ENCODE measurements at places on chromosomes 2 and 18.
A peak's percentile ranks its signal among the peaks of the same experiment; 100 is the strongest.

GRCh38 chr2:75602724-75603342 lies 42.1 kb upstream of the EVA1A start:
- peak; percentile 82 for DNase-seq

- DNase-seq: peak; percentile 21
Measured at GRCh38 chr18:12410081-12410481, 2.4 kb downstream of the PRELID3A start.

- DNase-seq: no peak
Measured at GRCh38 chr2:70743677-70744076, 24.3 kb downstream of the ADD2 start.

- no peak for DNase-seq
Measured at GRCh38 chr18:32698153-32698552, 74.7 kb downstream of the KLHL14 start.

- no peak for DNase-seq
Measured at GRCh38 chr2:12177455-12178288, 431.2 kb downstream of the LPIN1 start.

- no peak for DNase-seq
Measured at GRCh38 chr2:224969633-224970260, 72.5 kb downstream of the DOCK10 start.

- no peak for DNase-seq
Measured at GRCh38 chr2:219954331-219954730, 326.9 kb downstream of the SLC4A3 start.

DNA sequence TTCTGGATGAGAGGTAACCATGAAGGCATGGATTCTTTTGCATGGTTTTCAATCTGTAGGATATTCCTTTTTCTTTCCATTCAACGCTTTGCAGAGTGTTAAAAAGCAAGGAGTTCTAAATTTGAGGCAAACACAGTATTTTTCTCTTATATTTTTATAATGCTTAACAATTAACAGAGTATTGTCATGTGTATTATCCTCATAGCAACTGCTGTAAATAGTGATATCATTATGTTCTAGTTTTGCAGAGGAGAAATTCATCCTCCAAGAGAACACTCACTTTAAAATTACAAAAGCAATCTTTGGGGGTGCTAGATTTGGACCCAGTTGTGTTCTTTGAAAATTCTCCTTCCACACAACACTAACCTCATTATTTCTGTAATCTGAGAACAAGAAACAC lies 58.7 kb downstream of the RDH14 start:
- no peak for DNase-seq

GRCh38 chr2:154240316-154240715 lies 368.6 kb downstream of the GALNT13 start:
- DNase-seq: no peak

GRCh38 chr2:152062125-152063091 lies 36.4 kb downstream of the CACNB4 start:
- peak; percentile 19 for DNase-seq

DNA sequence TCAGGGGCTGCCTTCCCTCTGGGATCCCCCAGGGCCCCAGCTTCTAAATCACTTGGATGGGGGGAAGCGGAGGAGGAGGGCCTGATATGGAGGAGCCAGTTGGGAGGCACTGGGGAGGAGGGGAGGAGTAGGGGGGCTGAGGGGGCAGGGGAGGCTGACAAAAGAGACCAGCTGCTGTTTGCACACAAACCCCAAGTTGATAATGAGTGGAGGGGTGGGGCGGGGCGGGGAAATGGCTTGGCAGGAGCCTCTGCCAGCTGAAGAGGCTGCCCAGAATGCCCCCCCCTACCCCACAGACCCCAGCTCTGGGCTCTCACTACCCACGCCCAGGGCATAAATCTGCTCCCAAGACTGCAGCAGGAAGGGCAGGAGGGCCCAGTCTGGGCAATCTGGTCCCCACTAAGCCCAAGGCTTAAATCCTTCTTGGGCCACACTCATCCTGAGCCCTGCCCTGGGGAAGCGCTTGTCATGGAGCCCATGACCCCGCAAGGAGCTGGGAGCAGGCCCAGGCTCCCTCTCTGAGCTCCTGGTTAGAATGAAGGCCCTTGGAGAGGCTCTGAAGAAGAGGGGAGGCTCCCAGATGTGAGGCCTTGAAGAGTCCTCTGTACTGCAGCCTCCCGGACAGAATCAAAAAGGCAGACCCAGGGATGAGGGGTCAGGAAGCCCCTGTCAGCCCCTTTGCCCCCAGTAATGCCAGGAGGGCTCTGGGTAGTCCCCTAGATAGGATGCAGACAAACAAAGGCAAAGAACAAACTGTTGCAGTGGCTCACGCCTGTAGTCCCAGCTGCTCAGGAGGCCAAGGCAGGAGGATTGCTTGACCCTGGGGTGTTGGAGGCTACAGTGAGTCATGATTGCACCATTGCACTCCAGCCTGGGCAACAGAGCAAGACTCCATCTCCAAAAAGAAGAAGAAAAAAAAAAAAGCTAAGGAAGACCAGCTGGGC lies 24.8 kb upstream of the PTMA start:
- DNase-seq: no peak

DNA sequence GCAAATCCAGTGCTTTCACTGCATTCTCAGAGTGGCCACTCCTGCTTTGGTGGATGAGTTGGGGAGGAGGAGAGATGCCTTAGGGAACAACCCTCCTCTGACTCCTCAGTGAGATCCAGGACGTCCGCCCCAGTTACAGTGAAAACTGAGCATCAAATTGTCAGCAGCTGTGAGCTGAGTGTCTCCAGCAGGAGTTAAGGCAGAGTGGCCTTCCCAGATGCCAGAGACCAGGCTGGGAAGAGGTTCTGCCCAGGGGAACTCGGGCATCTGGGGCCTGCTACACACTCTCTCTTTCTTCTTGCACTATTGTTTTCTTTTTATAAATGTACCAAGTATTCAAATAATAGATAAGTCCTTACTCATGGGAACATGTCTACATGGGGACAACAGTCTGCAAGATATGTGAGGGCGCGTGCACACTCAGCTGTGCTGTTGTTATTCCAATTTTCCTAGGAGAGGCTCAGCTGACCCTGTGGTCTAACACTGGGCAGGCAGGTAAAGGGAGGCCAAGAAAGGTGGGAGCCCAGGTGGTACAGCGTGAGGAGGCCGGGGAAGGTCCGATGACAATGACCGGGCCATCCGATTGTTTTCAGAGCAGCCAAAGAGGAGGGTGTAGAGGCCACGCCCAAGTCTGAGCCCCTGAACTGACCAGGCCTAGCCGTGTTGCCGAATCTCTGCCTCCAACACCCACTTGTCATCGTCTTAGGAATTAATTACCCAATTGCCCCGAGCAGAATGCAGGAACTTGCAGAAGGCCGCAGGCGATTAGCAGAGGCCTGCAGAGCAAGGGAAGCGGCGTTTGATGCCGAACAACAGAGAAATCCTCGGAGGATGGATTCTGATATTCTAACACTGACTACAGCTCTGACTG lies 166.9 kb downstream of the ANAPC1 start:
- peak; percentile 1 for DNase-seq

GRCh38 chr18:37779220-37779619 lies 213.6 kb upstream of the CELF4 start:
- DNase-seq: no peak

GRCh38 chr18:59718464-59719157 lies 21.4 kb upstream of the CCBE1 start:
- peak; percentile 27 for DNase-seq

- DNase-seq: no peak
Measured at GRCh38 chr18:58714821-58715220, 43.6 kb downstream of the MALT1 start.

- no peak for DNase-seq
Measured at GRCh38 chr2:157905092-157905491, 29.0 kb upstream of the ACVR1 start.

DNA sequence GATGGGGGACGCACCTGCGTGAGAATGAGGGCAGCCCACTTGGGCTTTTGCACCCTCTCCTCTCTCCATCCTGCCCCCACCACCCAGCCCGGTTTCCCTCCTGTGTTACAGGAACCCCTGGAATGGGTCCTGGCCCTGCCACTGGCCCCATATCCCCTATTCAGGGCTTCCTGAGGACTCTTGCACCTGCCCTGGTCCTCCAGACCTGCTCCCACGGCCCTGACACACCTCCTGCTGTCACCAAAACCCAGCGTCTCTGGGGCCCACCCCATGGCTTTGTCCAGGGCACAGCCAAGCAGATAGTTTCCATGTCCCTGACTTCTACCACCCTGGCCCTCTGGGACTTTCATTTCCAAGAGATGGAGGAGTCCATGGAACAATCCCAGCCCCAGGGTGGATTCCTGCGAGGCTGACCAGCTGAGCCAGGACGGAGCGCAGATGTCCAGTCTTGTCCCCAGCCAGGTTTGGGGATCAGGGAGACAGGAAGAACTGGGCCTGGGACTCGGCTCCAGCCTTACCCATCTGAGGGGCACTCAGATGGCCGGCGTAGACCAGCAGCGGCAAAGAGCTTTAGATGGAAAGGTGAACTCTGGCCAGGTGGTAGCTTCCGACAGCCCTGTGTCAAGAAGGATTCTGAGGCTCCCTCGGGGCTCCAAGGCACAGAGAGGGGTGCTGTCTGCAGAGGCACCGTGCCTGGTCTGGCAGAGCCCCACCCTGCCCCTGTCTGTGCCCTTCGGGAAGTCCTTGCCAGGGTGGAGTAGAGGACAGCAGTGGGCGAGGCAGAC lies 12.0 kb downstream of the GPR35 start:
- DNase-seq: no peak

- peak; percentile 86 for DNase-seq
Measured at GRCh38 chr18:37408676-37409265, 156.8 kb downstream of the CELF4 start.

DNA sequence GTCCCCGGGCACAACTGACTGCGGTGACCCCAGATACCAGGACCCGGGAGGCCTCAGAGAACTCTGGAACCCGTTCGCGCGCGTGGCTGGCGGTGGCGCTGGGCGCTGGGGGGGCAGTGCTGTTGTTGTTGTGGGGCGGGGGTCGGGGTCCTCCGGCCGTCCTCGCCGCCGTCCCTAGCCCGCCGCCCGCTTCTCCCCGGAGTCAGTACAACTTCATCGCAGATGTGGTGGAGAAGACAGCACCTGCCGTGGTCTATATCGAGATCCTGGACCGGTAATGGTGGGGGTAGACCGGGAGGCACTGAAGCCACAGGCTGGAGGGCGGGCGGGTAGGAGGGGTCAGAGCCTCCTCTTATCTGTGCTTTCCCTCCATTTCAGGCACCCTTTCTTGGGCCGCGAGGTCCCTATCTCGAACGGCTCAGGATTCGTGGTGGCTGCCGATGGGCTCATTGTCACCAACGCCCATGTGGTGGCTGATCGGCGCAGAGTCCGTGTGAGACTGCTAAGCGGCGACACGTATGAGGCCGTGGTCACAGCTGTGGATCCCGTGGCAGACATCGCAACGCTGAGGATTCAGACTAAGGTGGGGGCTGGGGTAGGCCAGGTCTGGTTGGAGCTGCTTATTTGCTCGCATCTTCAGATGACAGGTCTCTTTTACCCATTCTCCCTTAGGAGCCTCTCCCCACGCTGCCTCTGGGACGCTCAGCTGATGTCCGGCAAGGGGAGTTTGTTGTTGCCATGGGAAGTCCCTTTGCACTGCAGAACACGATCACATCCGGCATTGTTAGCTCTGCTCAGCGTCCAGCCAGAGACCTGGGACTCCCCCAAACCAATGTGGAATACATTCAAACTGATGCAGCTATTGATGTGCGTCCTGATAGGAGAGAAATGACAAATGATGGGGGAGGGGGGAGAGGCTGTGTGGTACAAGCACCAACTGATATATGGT lies 780 bp downstream of the HTRA2 start:
- DNase-seq: peak; percentile 40

DNA sequence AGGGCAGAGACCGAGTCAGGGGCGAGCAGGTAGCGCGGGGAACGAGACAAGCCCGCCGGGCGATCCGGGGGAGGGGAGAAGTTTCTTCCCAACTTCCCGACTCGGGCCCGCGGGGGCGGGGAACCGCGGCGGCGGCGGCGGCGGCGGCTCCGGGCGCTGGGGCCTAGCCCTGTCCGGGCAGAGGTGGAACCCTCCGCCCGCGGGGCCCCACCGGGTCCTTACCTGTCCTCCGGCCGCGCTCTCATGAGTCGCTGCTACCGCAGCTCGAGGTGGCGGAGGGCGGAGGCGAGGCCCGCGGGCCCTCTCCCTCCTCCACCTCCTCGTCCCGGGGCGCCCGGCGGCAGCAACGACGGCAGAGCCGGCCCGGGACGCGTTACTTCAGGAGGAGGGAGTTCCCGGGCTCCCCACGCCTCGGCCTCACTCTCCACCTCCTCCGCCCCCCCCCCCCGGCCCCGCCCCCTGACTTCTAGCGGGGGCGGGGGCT lies at the start of gene YES1:
Gene YES1 (minus strand): TSS at position 351 of the 484 bp plus-strand sequence. CDS start 55,415 bp downstream, outside the sequence.
- DNase-seq: no peak

- no peak for DNase-seq
Measured at GRCh38 chr2:208645226-208645625, 238.6 kb downstream of the PTH2R start.

GRCh38 chr2:118243031-118243430 lies 154.8 kb downstream of the INSIG2 start:
- DNase-seq: no peak

DNA sequence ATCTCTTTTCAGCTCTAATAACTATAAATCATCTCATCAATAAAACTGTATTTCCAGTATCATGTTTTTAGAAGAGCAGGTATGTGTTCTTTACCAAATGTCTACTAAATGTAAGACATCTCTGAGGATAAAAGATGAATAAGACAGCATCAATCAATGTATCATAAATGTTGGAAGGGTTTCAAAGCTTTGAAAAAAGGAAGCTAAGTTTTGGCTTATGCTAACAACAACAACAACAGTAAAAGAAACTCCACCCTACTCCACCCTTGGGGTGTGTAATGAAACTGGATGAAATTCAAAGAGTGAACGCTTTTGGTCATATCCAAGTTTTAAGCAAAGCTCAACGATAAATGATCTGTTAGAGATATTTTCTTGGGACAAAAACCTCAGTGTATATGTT lies 17.1 kb downstream of the PRKD3 start:
- no peak for DNase-seq

DNA sequence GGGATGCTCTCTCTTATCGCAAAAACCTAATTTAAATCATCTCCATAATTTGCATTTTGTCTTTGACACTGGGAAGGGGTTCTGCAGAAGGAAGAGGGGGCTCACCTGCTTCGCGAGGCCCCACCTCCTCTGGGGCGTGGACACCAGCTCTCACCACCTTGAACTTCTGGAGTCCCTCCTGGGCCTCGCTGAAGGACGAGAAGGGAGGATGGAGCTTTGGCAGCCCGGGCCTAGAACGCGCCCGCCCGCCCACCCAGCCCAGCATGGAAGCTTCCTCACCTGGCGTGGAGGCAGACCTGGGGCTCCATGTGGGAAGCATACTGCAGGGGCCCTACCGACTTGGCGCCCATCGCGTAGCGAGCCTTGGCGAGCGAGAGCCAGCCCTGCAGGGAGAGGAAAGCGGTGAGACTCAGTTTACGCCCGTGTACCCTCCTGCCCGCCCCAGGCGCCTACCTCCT lies 1.1 kb upstream of the IMP4 start:
- peak; percentile 33 for DNase-seq

- DNase-seq: no peak
Measured at GRCh38 chr18:9736286-9736835, 28.3 kb downstream of the RAB31 start.

- peak; percentile 68 for DNase-seq
Measured at GRCh38 chr2:98188351-98189046, 101.5 kb downstream of the VWA3B start.

GRCh38 chr2:217859926-217860325 lies 142.9 kb downstream of the TNS1 start:
- DNase-seq: no peak

All from kidney tubule cell (primary cell).